ENCODE measurements at places on chromosomes 3 and 15.
A peak's percentile ranks its signal among the peaks of the same experiment; 100 is the strongest.

- DNase-seq: no peak
These were observed 92.8 kb downstream of the DNAH12 start for GRCh38 chr3:57451150-57451846.

- no peak for DNase-seq
These were observed 375.2 kb downstream of the FGF12 start for GRCh38 chr3:192352142-192352541.

DNA sequence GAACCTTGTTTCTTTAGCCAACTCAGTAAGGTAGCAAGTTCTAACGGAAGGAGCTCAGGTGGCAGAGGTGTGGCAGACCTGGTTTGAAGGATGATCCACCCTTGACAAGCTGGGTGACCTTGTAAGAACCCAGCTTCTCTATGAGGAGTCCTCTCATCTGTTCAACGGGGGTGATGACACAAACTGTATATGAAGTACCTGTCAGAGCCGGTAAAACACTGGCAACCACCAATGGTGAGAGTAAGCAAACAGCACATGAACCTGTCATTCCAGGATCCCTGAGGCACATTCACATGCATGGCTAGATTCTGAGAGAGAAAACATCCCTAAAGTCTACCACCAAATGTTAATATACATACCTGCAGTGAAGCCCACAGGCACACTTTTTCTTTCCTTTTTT lies 2.4 kb downstream of the SCAP start:
- DNase-seq: no peak

DNA sequence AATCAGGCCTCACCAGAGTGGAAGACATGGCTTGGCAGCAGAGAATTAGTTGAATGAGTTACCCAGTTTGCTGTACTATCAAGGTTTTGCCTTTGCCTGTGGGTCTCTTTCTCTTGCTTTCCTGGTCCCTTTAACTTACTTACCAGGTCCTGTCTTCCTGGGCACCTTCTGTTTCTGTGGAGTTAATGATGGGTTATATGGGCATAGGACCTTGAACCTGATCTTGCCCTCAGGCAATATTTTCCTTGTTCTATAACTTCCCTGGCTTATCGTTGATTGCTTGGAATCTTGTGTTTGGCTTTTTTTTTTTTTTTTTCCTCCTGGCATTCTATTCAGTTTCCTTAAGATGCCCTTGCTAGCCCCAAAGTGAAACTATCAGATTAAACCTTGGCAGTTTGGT lies 106.8 kb downstream of the HHLA2 start:
- no peak for DNase-seq

DNA sequence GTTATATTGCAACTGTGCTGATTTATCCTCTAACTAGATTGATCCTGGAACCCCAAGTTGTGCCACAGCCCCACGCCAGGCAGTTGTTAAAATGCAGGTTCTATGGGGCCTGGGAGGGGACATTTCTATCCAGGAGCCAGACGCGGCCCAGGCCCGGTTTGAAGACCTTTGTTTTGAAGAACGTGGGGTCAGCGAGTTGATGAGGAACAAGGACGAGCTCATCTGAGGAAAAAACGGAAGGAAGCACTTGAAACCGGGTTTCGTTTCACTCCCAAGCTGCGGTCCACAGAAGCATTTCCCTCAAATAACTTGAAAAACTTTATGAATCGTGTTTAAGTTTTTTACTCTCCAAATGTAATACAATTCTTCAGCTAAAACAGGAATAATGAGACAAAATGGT lies 76.4 kb downstream of the CHSY1 start:
- no peak for DNase-seq

DNA sequence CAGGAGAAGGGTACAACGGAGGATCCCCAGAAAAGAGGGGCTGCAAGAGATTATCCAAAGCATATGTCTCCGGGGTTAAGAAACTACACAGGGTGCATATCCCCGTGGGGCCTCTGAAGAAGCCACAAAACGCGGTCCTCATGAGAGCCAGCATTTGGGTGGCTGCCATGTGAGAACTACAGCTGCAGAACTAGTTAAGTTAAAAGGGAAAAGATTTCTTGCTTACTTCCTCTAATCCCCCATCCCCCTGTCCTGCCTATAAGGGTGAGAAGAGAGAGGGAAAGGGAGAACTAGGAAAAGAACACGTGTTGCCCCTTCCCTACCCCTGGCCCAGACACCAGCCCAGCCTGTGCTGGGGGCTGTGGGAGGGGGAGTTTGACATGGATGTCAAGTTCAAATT lies 70.4 kb upstream of the PCSK6 start:
- no peak for DNase-seq

- no peak for DNase-seq
These were observed 394.0 kb downstream of the FOXP1 start for GRCh38 chr3:71189480-71189879.

DNA sequence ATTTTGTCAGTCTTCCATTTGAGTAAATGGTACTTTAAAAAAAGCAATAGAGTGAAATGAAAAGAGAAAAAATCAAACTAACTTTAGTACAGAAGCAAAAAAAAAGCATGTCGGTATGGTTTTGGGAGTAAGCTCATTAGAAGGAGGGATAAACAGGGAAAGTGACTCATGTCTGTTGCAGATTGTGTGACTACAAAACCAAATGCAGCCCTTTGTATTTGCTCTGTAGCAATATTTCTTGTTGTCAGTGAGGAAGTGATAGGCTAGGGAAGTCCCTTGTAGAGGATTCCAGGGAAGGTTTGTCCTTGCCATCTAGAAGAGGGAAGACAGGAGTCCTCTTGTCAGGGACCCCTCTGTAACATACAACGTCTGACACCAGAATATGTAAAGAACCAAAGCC lies 150.5 kb upstream of the POU1F1 start:
- DNase-seq: no peak

DNA sequence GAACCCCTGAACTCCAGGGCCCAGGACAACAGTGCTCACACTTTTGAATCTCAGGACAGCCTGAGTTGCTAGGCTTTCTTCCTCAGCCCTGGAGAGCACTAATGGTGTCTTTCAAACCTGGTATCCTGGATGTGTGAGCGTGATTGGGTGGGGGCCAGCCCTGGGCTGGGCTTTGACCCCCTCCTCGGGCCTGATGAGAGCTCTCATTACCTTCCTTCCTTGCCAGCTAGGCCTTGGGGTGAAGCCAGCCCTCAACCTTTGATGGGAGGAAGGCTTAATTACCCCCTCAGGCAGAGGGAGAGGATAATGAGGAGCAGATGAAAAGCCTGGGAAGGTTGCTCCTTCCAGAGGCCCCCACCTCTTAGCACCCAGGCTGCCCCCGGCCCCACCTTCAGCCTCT lies 31.1 kb upstream of the INSYN1 start:
- DNase-seq: no peak

DNA sequence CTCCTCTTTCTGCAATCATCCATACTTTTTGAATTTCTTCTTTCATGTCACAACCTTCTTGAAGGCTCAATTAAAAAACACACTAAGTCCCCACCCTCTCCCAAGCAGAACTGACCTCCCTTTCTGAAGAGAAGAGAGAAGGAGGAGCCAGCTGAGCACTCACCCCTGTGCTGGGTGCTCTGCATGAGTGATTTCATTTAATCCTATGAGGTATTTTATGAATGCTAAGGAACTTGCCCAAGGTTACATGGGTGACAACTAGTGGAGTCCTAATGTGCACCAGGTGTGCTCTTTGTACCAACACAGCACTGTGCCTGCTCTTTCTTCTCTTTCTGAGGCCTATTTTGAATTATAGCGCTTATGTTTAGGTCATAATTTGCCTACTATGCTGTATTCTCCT lies 135.6 kb downstream of the DUT start:
- no peak for DNase-seq

GRCh38 chr3:145623349-145623748 lies 537.6 kb downstream of the PLOD2 start:
- DNase-seq: no peak

DNA sequence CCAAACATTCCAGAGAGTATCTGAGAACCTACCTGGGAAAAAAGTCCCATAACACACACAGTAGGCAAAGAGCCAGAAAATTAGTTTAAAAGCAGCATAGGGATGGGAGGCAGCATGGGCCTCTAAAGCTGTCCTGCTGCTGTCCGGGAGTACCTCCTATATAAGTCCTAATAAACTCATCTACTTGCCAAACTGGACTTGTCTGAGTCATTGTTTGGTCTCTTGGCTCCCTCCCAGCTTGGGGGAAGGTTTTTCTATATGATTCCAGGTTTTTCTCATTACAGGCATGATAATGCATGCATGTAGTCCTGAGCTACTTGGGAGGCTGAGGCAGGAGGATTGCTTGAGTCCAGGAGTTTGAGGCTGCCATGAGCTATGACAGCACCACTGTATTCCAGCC lies 17.5 kb upstream of the HACD2 start:
- peak; percentile 82 for DNase-seq

- no peak for DNase-seq
These were observed 580.4 kb upstream of the TBL1XR1 start for GRCh38 chr3:177777699-177778098.

- DNase-seq: no peak
These were observed 469.2 kb downstream of the CNTN3 start for GRCh38 chr3:74145277-74145676.

DNA sequence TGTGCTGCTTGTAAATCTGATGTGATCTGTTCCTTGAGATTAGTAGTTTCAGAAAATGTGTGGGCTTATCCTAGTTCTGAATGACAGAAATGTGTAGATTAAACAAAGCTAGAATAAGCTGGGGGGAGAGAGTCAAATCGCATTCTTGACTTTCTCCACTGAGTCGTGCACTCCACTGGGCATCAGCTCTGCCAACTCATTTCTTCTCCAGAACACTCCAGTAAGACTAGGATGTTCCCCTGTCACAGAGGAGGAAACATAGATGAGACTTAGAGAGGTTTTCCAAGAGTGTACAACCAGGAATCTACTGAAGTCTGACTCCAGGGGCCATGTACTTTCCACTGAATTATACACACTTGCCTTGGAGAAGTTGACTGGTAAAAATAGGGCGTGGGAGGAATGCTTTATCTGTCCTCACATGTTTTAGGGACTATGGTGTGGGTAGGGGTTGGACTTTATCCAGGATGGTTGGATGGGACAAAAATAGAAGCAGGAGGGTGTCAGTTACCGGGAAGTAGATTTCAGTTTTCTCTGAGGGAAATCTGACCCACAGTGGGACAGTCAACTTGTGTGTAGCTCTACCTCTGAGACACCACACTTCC lies 298.2 kb downstream of the UBE2E2 start:
- no peak for DNase-seq

DNA sequence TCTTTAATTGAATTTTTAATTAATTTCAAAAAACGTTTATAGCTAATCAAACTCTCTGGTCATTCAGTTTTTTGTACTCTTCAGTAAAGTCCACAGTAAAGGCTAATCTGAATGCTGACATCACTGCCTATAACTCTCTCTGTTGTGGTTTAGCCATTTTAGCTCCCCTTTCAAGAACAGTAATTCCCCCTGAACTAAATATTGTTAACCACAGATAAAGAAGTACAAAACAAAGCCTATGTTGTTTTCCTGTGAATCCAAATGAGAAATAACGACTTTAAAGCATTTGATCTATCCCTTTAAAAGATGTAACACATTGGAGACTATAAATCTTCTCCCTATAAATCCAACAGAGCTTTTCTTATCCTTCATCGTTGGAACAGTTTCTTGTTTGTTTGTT lies 94.2 kb downstream of the ZBTB20 start:
- DNase-seq: no peak

DNA sequence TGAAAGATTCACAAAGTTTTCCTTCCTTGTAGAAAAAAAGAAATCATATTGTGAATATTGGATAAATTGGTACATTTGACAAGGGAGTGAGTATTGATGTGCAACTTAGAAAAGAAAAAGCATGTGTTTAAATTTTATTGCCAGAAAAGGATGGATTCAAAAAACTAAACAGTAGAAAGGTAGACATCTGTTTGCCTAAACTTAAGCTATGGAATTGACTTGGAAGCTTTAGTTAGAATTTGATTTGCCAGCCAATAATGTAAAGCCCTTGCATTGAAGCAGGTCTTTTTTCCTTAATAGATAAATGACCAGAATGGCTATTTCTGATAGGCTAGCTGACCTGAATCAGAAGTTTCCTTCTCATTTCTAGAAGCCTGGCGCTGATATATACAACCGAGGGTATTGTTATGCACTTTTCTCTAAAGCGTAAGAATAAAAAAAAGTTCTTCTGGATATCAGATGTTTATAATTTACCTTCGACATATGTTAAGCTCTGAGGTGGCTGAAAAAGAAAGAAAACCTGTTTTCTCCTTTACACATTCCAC lies 4.2 kb downstream of the RARB start:
- DNase-seq: no peak

GRCh38 chr15:25240461-25241021 lies 198.3 kb downstream of the UBE3A start:
- no peak for DNase-seq

DNA sequence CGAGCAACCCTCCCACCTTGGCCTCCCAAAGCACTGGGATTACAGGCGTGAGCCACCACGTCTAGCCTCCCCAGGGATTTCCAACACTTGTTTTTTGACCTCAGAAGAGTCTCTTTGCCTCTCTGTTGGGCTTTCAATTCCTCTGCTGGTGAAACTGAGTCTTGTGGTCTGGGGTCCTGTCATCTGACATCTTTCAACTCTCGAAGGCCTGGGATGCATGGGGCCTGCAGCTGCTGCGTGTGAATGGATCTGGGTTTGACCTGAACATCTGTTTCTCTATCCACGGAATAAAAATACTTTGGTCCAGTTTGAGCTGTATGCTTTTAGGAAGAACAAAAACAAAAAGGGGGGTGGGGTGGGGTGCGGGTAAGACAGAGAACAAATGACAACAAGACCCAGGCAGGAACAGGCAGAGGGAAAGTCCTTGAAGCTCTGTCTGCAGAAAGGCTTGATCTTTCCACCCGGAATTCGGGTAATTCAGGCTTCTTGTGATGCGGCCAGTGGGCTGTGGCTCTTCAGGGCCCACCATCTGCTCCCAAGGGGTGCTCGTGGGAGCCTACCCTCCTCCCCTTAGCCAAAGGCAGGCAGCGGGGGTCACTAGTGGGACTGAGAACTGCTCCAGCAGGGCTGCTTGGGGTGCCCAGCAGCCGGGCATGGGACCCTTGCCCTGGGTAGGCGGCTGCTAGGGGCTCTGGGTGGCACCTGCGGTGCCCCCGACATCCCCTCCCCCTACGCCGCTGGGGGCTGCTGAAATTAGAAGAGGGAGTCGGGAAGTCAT lies 71.5 kb downstream of the SLC12A8 start:
- no peak for DNase-seq

- DNase-seq: no peak
These were observed 357.2 kb downstream of the PDCD6IP start for GRCh38 chr3:34155666-34156065.

DNA sequence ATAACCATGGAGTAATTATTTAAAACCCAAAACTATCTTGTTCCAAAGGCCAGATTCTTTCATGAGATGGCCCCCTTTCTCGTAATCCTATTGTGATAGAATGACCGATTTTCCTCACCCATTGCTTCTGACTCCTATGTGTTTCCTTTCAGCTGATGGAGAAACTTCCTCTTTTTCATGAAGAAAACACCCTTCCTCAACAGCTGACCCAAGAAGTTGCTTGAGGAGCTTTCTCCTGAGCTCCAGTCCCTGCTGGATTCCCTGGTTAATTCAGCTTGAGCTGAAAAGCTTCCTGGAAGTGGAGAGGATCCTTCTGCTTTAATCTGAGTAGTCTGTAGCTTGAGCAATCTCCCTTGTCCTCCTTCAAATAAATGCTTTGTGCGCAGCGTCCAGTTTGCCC lies 75.0 kb downstream of the BFSP2 start:
- DNase-seq: no peak
